ENCODE measurements at places on chromosomes 4 and X.

GRCh38 chrX:104137496-104137895 lies 19.3 kb downstream of the SLC25A53 start:
- peak; percentile 3 for DNase-seq

GRCh38 chrX:69060631-69061408 lies 104.4 kb downstream of the PJA1 start:
- peak; percentile 38 for DNase-seq

DNA sequence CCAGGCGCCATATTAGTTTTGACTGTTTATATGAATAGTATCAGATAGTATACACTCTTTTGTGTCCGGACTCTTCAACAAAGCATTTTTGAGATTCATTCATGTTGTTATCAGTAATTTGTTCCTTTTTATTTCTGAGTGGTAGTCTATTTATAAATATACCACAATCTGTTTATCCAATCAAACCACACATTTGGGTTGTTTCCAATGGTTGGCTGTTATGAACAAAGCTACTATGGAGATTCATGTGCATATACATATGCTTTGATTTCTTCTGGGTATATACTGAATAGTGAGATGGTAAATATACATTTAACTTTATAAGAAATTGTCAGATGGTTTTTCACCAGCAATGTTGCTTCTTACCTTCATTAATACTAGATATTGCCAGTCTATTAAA lies 36.8 kb upstream of the TAPT1 start:
- DNase-seq = peak; percentile 10

DNA sequence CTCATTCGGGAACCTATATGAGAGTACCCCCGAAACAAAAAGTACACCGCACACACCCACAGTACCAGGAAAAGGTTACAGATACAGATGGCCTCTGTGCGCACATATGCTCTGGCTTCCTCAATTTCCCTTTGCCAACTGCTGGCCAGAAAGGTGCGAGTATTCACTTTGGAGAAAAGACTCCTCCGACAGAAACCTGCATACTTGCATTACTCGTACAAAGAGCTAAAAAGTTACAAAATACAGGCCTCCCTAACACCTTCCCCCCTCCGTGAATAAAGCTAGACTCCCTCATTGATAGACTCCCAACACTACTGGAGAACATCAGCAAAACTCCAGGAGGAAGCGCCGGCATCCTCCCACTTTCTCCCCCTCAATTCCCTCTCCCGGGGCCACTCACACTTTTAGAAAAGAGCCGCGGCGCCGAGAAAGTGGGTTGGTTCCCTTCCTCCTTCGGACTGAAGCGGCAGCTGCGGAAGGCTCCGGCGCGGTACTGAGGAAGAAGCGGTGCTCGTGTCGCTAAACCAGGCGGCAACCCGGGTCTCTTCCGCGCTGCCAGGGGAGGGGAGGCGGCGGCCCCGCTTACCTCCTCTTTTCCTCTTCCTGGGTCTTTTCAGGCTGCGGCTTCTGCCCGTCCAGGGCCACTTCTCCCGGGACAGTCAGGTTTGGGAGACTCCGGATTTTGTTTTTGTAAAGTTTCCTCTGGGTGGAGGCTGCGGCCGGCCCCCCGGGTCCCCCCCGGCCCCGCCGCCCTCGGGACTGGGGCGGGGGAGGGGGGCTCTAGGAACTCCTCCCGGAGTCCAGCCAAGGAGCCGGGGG lies 1.1 kb downstream of the FBXW7 start:
- peak; percentile 36 for DNase-seq

DNA sequence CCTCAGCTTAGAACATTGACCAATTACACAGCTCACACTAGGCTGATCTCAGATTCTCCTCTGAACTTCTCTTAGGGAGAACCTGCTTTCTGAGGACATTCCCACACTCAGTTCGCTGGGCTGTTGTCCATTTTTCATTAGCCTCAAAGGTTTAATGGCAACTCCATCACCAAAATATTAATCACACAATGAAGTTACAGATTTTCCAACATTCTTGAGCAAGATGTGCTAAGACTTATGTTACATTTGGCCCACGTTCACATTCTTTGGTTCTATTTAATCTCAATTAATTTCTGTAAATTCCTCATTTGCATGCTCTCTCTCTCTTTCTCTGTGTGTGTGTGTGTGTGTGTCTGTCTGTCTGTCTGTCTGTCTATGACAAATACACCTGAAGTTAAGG lies 82.3 kb upstream of the EDNRA start:
- no peak for DNase-seq

- no peak for DNase-seq
These were observed 96.2 kb upstream of the HAND2 start for GRCh38 chr4:173626277-173626676.

- no peak for DNase-seq
These were observed 198.4 kb upstream of the ACTRT1 start for GRCh38 chrX:128250621-128251020.

- no peak for DNase-seq
These were observed 563.0 kb upstream of the NR3C2 start for GRCh38 chr4:149005191-149005590.

- DNase-seq = no peak
These were observed 1.3 kb upstream of the PCYT1B start for GRCh38 chrX:24648495-24648894.

GRCh38 chr4:152850377-152850776 lies 70.6 kb downstream of the ARFIP1 start:
- peak; percentile 72 for DNase-seq

- peak; percentile 10 for DNase-seq
These were observed 36.1 kb downstream of the DHRSX start for GRCh38 chrX:2464677-2465166.

GRCh38 chr4:74446193-74446868 lies 1.4 kb downstream of the AREG start:
- DNase-seq = no peak

DNA sequence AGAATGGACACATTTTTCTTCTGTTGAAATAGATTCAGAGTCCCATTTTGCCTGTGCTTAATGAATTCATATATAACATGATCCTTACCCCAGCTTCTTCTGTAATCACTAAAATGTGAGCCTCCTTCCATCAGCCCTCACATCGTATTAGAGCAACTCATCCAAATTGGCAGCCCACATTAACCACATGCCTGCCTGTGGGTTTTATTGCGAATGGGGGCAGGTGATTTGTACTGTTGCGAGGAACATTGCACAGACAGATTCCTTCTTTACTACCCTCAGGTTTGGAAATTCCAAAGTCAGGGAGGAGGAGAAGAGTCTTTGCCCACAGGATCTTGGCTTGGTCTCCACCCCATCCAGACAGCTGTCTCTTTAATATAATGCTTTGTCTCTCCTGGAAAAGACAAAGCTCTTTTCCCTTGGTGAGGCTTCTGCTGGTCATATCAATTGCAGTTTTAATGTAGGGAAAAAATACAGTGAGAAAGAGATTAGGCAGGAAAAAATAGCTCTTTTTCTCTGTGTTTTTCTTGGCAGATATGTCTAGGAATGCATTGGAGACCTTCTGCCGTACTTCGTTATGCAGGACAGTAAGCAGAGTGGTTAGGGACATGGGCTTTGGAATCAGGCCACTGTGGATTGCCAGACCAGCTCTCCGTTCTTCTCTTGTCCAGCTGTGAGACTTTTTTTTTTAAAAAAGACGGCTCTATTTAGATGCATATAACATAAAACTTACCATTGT lies 371.2 kb downstream of the AFF2 start:
- peak; percentile 56 for DNase-seq

DNA sequence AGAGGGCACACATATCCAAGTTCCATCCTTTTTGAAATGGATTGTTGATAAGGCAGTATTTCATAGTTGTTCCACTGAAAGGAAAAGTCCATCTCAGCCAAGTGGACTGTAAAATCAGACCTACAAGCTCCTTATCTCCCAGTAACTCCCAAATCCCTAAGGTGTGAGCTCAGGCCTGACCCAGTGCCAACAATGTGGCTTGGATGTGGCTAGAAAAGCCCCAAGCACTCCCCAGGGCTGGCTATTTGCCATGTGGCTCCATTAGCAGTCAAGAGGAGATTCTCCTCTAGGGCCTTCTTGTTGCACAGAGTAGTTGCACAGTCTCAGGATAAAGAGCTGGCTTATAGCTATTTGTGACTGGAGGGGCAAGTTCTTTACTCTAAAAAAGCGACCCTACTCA lies 25.0 kb upstream of the DGKK start:
- DNase-seq = no peak

- peak; percentile 21 for DNase-seq
These were observed 40.8 kb upstream of the CLDN24 start for GRCh38 chr4:183362916-183363542.

DNA sequence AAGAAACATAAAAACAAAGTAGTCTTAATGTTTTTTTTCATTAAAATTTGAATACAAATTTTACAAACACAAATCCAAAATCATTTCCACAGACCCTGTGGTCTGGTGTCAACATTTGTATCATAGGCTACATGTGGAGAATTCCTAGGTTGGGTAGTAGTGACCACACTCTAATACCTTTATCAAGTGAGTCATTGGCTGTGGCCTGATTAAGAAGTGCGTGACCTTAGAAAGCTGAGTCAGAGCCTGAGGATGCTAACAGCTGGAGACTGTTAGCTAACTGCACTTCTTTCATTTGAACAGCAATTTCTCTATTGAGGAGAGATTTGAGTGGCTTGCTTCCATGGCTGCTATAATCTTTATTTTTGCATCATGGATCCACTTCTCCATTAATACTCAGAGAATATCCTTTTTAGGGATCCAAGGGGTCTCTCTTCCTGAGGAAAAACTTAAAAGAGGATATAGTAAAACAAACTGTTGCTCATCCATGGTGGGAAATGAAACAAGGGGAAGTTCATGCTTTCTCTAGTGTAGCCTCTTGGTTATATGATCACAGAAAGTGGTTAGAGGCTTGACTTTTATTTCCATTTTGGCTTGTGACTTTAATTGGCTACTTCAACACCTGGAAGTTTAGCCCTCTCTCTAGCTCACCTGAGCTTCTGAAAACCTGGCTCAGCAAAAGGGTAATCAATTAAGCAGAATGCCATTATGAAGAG lies 335.8 kb downstream of the PABPC4L start:
- DNase-seq = peak; percentile 97

DNA sequence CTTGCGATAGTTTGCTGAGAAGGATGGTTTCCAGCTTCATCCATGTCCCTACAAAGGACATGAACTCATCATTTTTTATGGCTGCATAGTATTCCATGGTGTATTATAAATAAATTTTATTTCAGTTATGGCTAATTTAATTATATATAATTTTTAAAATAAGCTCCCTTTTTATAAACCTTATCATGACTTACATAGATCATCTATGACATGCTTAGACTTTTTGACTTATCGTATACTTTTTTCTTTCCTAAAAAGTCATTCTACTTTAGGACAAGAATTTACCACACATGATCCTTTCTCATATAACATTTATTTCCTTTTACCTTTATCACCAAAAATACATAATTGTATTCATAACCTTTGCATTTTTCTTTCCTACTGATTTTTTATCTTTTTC lies 376.5 kb downstream of the CCSER1 start:
- DNase-seq = no peak

GRCh38 chrX:77892887-77893286 lies 2.3 kb downstream of the MAGT1 start:
- DNase-seq = no peak

DNA sequence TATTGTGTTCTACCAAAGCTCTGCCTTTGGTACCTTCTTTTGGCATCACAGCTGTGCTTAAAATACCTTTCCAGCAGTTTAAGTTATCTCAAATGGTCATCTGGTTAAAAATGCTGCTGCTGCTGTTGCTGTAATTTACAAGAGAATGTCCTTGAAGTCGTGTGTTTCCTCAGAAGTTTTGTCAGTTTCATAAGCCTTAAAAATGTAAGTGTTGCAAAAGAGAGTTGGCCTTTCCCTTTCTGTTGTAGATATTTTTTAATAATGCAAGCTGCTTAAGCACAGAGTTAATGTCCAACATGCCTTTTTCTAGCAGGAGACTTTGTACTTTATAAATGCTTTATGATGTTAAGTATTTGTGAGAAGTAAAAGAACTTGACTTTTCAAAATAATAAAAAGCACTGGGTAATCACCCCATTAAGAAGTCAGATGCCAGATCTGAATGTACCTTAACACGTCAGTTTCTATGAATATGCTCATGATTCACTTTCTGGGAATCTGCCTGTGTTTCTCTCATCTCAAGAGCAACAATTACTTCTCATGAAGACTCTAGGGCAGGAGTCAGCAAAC lies 35.3 kb upstream of the TENM3 start:
- peak; percentile 88 for DNase-seq

GRCh38 chrX:46340696-46341095 lies 204.5 kb downstream of the ZNF674 start:
- DNase-seq = no peak

DNA sequence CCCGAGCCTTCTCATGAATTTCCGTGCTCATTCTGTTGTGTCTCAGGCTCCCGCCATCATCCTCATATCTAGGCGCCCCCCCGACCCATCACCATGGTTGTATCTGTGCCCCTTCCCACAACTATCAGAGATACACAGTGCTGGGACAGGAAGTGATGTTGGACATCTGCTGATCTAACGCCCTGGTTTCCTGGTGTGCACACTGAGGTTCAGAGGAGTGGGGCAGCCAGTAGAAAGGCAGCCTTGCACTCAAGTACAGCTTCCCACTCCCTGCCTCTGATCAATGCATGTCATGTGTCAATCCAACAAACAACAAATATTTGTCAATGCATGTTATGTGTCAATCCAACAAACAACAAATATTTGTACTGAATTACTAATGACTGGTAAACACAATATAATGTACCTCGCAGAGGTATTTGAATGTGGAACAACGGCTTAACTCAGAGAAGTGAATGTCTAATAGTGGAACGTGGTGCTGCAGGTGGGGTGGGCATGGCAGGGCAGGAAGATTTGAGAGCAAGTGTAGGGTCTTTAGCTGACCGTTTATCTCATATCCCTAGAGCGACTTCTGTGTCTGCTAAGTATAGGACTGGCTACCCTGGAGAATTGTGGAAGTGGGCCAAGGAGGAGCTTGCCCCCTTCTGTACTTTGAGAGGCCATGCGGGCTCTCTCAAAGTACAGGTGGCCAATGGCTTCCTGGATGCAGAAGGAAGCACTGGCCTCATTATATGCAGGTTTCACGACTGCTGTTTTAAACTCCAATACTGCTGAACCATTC lies 10.3 kb upstream of the SEL1L3 start:
- no peak for DNase-seq

GRCh38 chr4:125115476-125115875 lies 199.3 kb upstream of the FAT4 start:
- peak; percentile 25 for DNase-seq

GRCh38 chr4:182528819-182529218 lies 285.6 kb downstream of the TENM3 start:
- no peak for DNase-seq

DNA sequence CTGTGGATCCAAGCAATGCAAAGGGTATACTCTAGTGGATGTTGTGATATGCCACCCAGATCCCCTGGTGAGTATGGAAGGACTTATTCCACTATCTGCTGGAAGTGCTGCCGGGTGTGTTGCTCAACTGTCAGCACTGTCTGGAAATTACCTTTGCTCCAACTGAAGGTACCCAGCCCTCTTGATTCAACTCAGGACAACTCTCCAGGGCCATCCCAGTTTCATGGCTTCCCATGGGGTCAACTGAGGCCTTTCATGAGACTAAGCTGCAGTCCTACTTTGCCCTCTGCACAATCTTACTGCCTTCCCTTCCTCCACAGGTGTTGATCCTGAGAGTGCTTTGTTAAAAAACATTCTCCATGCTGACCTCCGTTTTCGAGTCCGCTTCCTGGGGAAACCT lies 99.8 kb downstream of the SPRY1 start:
- DNase-seq = no peak

GRCh38 chrX:136347706-136348105 lies 46.9 kb downstream of the ADGRG4 start:
- no peak for DNase-seq

Measured in fibroblast of villous mesenchyme (primary cell).